HCT116 (cell line): ENCODE measurements at places on chromosomes 2 and 18.

GRCh38 chr18:12345491-12346239, 31.4 kb downstream of the AFG3L2 start:
- no peak for DNase-seq

DNA sequence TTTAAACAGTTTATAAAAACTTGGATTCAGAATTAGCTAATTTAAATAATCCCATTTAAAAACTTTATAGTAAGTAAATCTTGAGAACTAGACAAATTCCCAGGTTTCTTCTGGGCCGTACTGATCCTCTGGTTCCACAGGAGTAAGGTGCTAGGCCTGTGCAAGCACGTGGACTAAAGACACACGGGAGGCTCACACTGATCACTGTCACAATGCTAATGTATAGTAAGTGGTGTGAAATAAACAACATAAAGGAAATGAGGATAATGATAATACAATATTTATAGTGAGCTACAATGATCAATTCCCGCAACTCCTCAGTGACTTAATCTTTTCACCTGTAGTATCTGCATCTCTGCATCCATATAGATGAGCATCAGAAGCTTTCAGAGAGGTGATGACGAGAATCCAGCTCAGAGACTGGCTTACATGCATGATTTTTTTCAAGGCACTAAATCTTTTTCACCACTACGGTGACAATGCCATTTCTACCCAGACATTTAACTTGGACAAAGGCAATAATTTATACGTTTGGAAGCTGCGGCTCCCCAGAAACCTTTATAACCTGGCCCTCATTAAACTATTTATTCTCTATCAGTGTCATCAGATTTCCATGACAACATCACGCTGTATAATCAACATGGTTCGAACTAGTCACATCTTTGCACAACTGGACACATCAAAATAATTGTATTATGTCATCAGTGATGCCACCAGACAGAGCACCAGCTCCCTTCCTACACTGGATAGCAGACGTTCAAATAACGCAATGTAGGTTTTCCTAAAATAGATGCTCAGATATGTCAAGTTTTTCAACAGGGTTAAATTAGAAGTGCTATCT, 196.2 kb downstream of the ZNF385B start:
- no peak for DNase-seq

GRCh38 chr2:160963957-160964356, 196.3 kb upstream of the TANK start:
- DNase-seq = no peak

DNA sequence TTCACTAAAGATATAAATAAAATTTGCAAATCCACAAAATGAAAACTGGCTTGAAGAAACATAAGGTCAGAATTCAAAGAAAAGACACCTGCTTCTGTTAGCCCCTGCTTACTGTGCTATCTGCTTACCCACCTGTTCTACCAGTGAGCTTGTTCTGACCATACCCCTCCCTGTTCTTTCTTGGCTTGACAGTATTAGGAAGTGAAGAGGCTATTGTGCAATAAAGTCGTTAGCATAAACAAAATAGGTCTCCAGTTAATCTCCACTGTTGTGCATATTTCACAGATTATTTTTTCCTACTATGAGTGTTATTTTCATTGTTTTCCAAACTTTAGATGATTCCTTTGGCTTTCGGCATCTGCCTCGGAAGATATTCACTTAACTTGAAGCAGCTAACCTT, 322.1 kb downstream of the CCDC85A start:
- DNase-seq = no peak

DNA sequence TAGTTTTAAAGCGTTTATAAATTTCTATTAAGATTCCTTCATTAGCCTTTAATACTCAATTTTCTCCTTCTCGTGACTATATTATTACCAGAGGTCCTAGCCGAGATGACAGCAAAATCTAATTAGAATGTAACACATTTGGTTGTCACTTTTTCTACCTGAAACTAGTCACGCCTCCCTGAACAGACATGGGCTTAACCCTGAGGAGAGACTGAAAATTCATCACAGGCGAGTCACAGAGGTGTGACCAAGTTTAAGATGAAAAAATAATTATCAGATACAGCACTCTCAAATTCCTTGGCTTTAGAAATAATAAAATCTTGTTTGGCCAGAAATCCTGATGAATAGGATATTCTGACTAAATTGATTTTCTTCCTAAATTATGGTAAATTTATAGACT, 834.4 kb upstream of the SLC39A10 start:
- DNase-seq = peak; percentile 18

DNA sequence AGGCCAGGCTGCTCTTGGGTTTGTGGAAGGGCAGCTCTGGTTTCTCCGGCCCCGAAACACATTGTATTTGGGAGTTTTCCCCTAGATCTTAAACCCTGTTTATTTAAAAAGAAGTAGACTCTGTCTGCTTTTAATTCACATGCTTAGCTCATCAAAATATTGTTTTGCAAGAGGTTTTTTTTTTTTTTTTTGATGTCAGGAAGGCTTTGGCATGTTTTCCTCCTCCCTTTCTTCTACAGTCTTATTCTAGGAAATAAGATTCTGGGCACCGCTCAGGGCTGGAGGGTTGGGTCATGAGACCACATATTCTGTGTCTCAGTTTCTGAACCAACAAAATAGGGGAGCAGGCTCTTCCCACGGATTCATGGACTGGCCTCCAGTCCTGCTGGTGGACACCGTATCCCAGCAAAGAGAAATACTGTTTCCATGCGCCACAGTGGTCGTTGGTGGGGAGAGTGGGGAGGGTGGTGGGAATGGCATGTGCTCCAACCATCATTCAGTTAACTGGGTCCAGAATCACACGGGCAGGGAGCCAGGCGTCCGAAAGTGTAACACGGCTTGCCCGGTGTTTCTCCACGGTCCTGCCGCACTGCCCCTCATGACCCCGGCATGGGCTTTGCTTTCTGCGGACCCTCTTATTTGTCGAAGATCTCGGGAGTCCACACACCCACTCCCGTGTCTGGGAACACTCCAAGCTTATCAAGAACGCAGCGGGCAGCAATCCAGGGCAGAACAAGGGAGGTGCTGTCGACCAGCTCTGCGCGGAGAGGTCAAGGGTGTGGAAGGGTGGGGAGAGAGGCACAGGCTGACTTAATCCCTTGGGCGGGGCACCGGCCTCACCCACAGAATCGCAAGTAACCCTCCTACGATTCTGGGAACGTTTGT, 176.7 kb downstream of the GLI2 start:
- peak; percentile 18 for DNase-seq

GRCh38 chr18:9870431-9871008, 15.3 kb upstream of the TXNDC2 start:
- no peak for DNase-seq

GRCh38 chr2:133685636-133686215, 117.5 kb upstream of the NCKAP5 start:
- no peak for DNase-seq

GRCh38 chr2:51165534-51166260, 133.8 kb upstream of the NRXN1 start:
- no peak for DNase-seq

DNA sequence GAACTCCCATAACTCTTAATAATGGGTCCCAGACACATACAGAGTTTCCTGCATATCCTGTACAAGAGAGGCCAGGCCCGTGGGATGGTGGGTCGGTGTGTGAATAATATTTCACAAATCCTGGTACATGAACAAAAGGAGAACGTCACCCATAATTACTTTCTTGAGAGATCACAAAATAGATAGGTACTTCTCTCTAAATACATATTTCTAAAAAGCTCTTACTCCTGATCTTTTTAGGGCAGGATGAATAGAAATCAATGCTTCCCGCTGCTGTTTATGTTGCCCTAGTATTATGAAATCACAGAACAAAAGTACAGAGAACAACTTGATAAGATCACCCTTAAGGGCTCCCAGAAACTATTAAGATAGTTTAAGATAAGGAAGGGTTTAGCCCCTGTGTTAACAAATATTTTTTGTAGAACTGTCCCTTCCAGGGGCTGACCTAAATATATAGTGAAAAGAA, 5.4 kb downstream of the IRS1 start:
- DNase-seq = no peak

DNA sequence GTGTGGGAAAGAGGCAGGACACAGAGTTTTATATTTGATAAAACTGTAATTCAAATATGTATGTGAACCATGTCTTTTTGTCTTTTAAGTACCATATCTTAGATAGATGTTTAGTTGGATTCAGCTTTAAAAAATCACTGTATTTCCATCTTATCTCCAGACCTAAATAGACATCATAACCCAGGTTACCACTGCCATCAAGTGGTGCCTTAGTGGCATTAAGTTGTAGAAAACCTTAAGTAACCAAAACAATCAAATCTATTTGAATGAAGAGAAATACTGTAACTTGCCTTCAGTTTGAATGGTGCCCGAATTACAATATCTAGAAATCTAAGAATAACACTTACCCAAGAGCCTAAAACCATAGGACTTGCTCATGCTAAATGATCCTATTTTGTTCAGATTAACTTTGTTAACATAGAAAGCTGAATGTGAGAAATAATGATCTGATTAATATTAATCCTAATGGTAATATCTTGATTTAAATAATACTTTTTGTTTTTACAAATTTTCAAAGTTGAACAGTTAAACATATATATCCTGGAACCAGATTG, 92.5 kb upstream of the MAP2 start:
- peak; percentile 62 for DNase-seq

DNA sequence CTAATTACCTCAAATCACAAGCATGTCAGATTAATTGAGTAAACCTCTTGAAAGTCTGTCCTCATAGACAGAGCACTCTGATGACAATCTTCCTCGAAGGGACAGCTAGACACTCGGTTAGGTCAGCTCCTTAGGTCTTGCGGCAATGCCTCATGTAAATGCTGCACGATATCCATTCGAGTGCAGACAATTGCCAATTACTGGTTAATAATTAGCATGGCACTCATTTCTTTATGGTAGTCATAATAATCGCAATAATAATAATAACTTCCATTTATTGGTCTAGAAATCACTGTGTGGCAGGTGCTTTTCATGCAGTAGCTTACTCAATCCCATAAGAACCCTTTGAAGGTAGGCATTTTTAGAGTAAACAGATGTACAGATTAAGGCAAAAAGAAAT, 44.7 kb upstream of the DSC1 start:
- no peak for DNase-seq

GRCh38 chr2:212723226-212723625, 184.6 kb upstream of the ERBB4 start:
- no peak for DNase-seq

- no peak for DNase-seq
These were observed 60.0 kb downstream of the LRP2 start for GRCh38 chr2:169302364-169302763.

DNA sequence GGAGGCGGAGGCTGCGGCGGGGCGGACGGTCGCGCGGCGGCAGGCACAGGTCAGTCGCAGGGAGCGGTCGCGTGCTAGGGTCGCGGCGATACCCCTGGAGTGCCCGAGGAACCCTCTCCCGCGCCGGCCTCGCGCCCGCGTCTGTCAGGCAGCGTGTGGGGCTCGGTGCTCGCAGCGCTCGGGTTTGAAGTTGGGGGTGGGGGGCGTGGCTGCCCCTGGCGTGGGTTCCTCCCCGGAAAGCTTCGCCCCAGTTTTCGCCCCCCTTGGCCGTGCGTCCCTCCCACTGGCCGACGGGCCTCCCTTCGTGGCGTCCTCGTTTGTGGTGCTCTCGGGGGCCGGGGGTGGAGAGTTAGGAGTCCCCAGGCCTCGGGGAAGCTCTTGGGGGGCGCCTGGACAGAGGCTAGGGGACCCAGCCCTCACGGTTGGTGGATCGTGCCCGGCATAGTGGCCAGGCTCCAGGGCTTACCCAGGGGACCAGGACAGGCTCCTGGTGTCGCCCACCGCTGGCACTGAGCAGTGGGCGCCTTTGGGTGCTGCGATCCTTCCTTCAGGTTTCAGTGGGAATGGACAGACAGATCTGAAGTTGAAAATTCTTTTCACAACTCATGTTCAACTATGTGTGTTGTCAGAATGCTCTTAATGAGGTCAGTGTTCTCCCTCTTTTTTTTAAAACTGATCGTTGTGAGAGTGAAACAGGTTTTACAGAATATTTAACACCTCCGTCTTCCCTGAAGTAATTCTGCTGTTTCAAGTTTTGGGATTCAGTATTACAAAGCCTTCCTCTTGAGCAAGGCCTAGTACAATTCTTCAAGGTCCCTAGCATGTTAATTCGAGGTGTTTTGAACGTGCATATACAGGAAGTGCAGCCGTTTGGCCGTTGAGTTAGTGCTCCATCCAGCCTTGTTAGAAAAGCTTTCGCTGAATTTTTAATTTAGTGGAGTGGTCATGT, 604 bp downstream of the RALBP1 start:
- no peak for DNase-seq

- no peak for DNase-seq
These were observed 49.5 kb downstream of the ANTXR1 start for GRCh38 chr2:69062307-69062962.

DNA sequence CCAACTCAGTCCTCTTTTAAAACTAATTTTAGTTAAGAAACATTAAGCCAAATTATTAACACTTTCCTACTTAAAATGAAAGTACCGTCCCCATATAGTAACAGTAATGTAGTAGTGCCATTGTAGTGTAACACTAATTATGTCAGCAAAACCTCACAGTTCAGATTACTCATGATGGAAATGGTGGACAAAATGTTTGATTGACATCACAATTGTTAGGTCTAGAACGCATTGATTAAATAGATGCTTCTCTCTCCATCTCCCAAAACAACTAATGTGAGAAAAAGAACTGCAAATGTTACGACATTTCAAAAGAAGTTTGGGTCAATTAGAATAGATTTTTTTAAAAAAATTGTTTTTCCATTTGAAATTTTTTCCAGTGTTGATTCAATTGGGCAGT, 1.2 kb upstream of the ATF2 start:
- no peak for DNase-seq

- DNase-seq = no peak
These were observed 12.4 kb downstream of the GALNT5 start for GRCh38 chr2:157269922-157270321.

DNA sequence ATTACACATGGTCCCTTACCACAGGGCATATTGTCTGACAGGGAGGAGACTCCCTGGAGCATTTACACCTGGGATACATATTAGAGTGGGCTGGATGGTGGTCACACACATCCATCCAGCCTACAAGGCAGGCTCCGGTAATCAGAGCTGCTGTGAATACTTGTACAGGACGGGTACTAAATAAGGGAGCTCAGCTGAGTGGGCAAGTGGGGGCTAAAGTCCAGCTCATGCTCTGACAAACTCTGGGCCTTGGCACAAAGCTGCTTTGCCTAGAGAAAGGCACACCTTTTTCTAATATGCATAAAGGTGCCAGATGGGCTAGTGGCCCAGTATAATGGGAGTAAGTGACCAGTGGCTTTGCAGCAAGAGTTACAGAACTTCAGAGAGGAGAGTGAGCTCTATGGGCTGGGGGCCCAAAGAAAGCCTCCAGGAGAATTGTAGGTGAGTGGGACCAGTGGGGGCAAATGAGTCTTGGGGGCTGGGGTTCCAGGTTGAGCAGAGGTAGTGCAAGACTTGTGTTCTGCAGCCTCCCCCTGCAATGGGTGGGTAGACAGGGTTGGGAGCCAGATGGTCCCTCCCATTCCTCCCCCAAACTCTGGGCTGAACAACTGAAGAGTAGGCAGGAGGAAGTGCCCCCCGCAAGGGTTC, 1.6 kb downstream of the TMEM198 start:
- no peak for DNase-seq

DNA sequence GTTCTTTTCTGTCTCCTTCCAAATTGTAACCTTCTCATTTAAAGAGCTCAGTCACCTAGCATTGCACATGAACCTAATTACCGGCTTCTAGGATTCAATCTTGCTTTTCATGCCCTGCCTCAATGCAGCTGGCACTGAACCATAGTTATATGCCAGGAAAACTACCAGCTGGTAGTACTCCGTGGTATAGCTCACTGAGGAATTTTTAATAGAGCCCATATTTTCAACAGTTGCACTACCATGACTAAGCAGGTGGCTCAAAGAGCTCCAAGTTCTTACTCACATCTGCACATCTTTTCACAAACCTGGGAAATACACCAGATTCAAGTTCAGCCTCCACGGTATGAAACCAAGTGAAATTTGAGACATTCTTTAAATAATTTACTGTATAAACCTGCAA, 363.5 kb downstream of the GRB14 start:
- no peak for DNase-seq
